SK-N-SH (cell line): ENCODE measurements at places on chromosomes 2 and 18. TPM values are rescaled to one million over a fixed set of nuclear protein-coding genes. Genes with fewer than 3 reads are reported as not detected.

Gene CYP27A1
- 0.18 and 0.54 TPM in 2 replicates for polyA plus RNA-seq

Gene CYB5A
- polyA plus RNA-seq: 39.0 and 42.1 TPM in 2 replicates

Gene DYNAP
- polyA plus RNA-seq: not detected in 2 replicates

Gene MAPRE3
- 20.2 and 24.4 TPM in 2 replicates for polyA plus RNA-seq

Gene IL36G
- not detected in 2 replicates for polyA plus RNA-seq

Gene GLI2
- polyA plus RNA-seq: 2.0 and 3.4 TPM in 2 replicates

Gene POTEI
- polyA plus RNA-seq: 0.03 TPM in 1 of 2 replicates, not detected in the other

Gene GPD2
- polyA plus RNA-seq: 4.8 and 5.3 TPM in 2 replicates

DNA sequence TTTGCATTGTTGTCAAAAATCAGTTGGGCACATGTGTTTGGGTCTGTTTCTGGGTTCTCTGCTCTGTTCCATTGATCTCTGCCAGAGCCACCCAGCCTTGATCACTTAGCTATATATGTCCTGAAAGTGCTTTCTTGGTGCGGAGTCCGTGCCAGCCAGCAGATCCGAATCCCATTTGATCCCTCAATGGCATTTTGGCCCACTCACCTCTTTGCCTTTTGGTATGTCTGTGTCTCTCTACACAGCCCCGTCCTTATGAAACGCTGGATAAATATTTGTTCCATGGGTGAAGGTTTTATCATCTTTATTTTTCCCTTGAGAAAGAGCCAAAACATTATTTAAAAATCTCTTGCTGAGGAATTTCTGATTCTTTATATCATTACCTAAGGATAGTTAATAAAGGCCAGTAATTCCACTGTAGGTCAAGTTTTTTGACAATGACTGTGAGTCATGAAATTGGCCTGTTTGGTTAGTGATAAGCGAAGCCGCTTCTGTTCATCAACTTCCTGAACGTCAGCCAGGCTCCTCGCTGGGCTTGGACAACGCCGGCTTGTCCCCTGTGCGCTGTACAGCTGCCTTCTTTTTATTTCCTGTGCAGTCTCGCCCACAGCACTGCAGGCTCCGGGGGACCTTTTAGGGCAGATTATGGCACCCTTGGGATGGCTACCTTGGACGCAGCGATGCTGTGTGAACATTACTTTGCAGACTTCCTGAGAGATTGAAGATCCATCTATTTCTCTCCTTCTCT is 24.9 kb downstream of the MTCL1 start:
- peak overlapping the region; percentile 16; the same call in 1 of the 2 replicates for H3K4me3 ChIP-seq
- peaks cover 6% of the 10 kb centered on the region; the same call in 1 of the 2 replicates for H3K4me1 ChIP-seq
- peak overlapping the region; percentile 79 for H3K27ac ChIP-seq
- peak; percentile 58 for DNase-seq
- H3K27me3 ChIP-seq: no peaks in the 10 kb centered on the region

GRCh38 chr2:142180820-142181533 is 50.2 kb upstream of the LRP1B start:
- no peaks in the 10 kb centered on the region for H3K36me3 ChIP-seq
- peaks cover 28% of the 10 kb centered on the region for H3K4me1 ChIP-seq
- peak overlapping the region; percentile 36; the same call in 1 of the 2 replicates for H3K4me3 ChIP-seq
- no peak for DNase-seq
- no peaks in the 10 kb centered on the region for H3K27me3 ChIP-seq
- H3K27ac ChIP-seq: no peak overlapping the region

DNA sequence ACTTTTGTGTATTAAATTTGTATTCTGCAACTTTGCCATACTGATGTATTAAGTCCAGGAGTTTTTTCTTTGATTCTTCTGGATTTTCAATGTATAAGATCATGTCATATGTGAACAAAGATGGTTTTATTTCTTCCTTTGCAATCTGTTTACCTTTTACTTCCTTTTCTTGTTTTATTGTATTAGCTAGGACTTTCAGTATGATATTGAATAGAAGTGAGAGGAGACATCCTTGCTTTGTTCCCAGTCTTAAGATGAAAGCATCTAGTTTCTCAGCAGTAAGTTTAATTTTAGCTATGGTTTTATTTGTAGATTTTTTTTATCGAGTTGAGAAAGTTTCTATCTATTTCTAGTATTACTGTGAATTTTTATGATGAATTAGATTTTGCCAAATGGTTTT is 25.5 kb downstream of the VRK2 start:
- H3K4me3 ChIP-seq: no peak overlapping the region
- no peaks in the 10 kb centered on the region for H3K4me1 ChIP-seq
- no peaks in the 10 kb centered on the region for H3K27me3 ChIP-seq
- no peak overlapping the region for H3K27ac ChIP-seq
- no peak for DNase-seq

DNA sequence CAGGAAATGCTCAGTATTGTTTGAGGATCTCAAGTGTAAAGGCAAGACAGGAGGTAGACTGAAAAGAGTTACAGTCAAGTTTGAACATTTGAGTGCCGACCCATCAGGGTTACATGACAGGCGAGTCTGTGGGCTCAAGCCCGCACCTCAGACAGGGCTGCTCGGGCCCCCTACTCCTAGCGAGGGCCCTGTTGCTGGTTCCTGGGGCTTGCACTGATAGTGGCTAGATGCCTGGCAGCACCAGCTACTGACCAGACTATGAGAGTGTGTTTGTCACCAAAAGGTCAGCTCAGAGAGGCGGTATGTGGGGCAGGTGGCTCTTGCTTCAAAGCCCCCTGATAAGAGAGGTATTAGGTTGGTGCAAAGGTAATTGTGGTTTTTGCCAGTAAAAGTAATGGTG is 35.6 kb upstream of the CYP27C1 start:
- no peaks in the 10 kb centered on the region for H3K27me3 ChIP-seq
- H3K27ac ChIP-seq: no peak overlapping the region
- DNase-seq: no peak
- H3K4me1 ChIP-seq: no peaks in the 10 kb centered on the region
- H3K36me3 ChIP-seq: peaks cover 18% of the 10 kb centered on the region

DNA sequence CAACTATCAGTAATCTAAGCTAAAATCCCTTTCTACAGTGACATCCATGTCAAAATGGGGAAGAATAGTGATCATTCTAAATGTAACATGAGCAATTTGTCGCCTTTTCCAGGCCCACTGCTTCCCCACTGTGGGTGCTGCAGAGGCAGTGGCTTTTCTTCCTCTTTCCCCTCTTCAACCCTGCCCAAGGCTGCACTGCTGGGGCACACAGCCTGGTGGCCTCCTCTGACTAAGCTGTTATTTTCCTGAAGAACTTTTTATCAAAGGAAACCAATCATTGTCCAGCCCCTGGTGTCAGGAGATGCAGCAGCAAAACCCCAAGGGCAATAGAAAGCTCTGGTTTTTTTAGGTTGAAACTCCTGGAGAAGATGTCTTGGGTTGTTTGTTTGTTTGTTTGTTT is 117.6 kb upstream of the KLF7 start:
- H3K36me3 ChIP-seq: no peaks in the 10 kb centered on the region
- no peaks in the 10 kb centered on the region for H3K27me3 ChIP-seq
- H3K27ac ChIP-seq: peak overlapping the region; percentile 43; the same call in 1 of the 2 replicates
- peaks cover 5% of the 10 kb centered on the region; the same call in 1 of the 2 replicates for H3K4me1 ChIP-seq
- DNase-seq: no peak

DNA sequence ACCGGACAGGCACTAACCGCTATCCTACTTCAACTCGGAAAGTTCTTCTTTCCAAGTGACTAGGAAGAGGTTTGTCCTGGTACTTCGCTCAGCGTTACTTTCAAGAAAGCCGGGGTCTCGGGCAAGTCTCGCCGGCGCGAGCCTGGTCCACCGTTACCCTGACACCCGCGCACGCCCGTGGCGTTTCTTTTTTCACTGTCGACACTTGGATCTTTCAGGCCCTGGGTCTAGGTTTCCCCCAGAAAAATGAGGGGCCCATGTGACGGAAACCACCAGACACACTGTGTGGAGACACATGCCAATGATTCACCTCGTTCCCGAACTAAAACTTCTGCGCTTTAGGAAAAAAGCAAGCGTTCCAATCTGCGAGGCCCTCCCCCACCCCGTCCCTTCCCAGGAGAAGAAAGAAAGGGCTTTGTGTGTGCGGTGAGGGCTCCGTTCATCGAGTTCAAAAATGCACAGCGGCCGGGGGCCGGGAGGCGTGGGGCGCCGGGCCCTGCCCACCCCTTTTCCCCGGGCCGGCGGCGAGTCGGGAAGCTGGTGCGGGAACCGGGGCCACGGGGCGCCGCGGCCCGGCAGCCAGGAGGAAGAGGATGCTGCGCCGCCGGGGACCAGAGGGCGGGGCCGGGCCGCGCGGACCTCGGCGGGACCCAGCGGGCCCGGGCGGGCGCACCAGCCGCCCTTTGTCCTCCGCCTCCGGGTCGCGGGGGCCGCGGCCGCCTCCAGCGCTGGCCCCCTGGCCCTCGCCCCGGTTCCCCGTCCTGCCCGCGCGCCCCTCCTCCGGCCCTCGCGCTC is 2.6 kb downstream of the ZNF521 start:
- peak overlapping the region; percentile 88; the same call in 1 of the 2 replicates for H3K27ac ChIP-seq
- peak overlapping the region; percentile 94 for H3K4me3 ChIP-seq
- H3K4me1 ChIP-seq: peaks cover 3% of the 10 kb centered on the region
- H3K36me3 ChIP-seq: no peaks in the 10 kb centered on the region
- DNase-seq: peak; percentile 69

- H3K4me3 ChIP-seq: no peak overlapping the region
- DNase-seq: peak; percentile 51
- H3K36me3 ChIP-seq: no peaks in the 10 kb centered on the region
- H3K4me1 ChIP-seq: peaks cover 4% of the 10 kb centered on the region; the same call in 1 of the 2 replicates
Measured at GRCh38 chr2:38933653-38934052, 44.0 kb downstream of the ARHGEF33 start.

- no peak overlapping the region for H3K27ac ChIP-seq
- H3K4me1 ChIP-seq: no peaks in the 10 kb centered on the region
- no peak overlapping the region for H3K4me3 ChIP-seq
- H3K27me3 ChIP-seq: no peaks in the 10 kb centered on the region
- no peaks in the 10 kb centered on the region for H3K36me3 ChIP-seq
Measured at GRCh38 chr18:33673689-33674088, 95.7 kb downstream of the ASXL3 start.

DNA sequence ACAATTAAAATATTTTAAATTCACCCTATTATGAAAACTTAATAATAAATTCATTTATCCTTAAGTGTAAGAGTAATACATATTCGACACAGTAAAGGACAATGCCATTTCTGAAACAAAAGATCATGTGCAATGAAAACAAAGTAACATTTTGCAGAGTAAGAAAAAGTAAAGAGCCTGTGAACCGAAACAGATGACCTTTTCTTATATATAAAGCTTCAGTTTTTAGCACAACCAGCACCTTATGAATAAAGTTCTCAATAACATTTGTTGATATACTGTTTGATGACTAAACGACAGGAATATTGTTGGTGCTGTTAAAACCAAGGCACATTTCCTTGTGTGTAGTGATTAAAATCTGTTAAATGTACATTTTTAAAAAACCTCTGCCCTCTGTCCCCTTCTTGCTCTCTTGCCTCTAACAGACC is 1.5 kb downstream of the PELI1 start:
- peak overlapping the region; percentile 95 for H3K4me3 ChIP-seq
- DNase-seq: no peak
- peaks cover 14% of the 10 kb centered on the region for H3K4me1 ChIP-seq
- no peaks in the 10 kb centered on the region for H3K36me3 ChIP-seq

DNA sequence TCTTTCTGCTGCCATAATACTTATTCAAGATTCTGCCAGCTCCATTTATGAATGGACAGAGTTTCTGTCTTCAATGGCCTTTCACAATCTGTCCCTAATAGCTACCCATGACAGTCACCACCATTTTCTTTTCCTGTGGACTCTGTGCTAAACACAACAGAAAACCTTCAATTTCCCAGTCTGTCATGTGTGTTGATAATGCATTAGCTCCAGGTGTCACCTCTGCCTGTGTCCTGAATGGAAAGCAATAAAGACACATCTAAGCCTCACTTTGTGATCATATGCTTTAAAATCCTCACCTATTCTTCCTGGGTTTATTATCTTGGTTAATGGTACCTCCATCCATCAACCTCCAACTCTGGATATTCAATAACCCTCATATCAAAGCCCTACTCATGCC is 772.2 kb downstream of the DCDC2C start:
- H3K27ac ChIP-seq: no peak overlapping the region
- H3K4me1 ChIP-seq: no peaks in the 10 kb centered on the region
- no peaks in the 10 kb centered on the region for H3K36me3 ChIP-seq
- H3K4me3 ChIP-seq: no peak overlapping the region
- no peak for DNase-seq

DNA sequence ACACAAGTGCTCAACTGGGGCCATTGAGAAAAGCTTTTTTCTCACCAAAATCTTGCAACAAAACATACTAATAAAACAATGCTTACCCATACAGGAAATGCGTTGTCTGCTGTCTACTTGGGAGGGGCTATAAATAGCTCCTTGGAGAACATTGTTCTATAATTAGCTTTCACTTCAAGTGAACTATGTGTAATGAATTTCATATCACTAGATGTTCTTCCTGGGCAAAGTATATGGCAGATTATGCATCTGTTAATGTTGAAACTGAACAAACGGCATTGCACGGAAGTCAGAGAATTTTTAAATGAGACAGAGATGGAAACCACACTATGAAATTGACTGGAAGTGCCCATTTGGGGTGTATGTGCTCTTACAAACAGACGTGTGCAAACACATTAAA is 6.4 kb upstream of the NPAS2 start:
- no peaks in the 10 kb centered on the region for H3K27me3 ChIP-seq
- H3K27ac ChIP-seq: no peak overlapping the region; the same call in 1 of the 2 replicates
- no peak overlapping the region for H3K4me3 ChIP-seq
- H3K36me3 ChIP-seq: no peaks in the 10 kb centered on the region
- no peaks in the 10 kb centered on the region for H3K4me1 ChIP-seq

DNA sequence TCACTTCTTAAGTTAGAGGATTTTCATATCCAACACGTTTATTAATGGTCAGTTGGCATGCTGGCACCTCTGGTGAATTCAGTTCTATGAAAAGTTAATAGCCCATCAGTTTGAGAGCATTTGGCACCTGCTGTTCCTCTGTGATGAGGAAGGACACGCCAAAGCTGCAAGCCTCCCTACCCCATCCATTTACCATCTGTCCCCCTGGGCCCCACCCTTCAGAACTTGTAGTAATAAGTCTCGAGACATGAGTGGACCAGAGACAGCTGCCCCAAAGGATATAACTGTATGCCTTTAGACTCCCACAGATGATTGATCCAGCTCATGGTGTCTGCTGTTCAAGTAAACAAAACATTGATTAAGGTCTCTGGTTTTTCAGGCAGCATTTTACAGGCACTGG is 6.3 kb downstream of the OST4 start:
- no peaks in the 10 kb centered on the region for H3K27me3 ChIP-seq
- DNase-seq: no peak
- H3K4me1 ChIP-seq: peaks cover 25% of the 10 kb centered on the region
- peaks cover 47% of the 10 kb centered on the region for H3K36me3 ChIP-seq

DNA sequence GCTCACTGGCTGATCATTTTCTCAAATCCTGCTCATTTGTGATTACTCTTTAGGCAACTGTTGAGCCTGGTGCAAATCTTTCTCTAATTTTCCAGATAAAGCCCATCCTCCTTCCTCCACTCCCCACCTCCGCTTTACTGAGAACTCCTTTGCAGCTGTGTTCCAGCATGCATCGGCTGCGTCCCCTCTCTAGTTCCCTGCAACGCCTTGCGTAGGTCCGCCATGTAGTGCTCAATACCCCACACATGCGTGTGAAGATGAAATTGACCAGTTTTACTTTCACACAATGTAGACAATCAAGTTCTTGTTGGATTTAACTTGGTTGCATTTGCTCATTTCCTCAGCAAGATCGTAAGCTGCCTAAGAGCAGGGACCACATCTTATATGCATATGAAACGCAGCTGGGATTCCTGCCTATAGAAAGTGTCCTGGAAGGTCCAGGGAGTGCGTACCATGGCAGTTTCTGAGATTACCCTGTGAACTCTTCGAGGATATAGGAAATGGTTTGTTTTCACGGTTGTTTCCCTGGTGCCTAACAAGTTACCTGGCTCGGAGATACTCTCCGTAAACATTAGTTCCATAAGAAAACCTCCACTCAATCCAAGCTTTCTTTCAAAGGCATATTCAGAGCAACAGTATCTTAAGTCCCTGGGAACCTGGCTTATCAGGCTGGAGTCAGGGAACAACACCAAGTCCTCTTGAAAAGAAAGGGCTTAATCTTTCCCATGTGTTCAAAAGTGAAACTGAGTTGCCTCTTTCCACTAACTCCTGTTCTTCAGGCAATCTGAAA is 766.4 kb upstream of the ID2 start:
- H3K27me3 ChIP-seq: no peaks in the 10 kb centered on the region
- H3K4me1 ChIP-seq: no peaks in the 10 kb centered on the region
- no peak for DNase-seq
- H3K4me3 ChIP-seq: peak overlapping the region; percentile 7; the same call in 1 of the 2 replicates
